Activated CD8-positive, alpha-beta memory T cell treated with anti-CD3 and anti-CD28 coated beads for 1 hour (primary cell): ENCODE measurements at places on chromosomes 7 and 10.

- DNase-seq: no peak
Measured at GRCh38 chr10:20265146-20265545, 448.9 kb downstream of the PLXDC2 start.

DNA sequence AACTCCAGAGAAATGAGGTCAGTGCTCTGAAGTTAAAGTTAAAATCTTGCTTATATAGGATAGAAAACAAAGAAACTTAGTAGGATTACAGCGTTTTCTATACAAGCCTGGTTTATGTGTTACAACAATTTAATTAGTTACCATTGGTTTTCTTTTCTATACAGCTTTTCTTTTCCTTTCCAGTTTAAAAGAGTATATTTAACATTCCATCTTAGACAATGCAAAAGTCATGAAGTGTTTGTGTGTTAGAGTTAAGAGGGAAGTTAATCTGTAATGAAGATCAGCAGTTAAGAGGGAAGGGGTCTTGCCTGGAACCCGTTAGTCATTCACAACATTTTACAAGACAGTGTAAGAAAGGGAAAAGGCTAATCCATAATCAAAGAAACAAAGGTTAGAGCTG is 338.3 kb downstream of the OTUD1 start:
- no peak for DNase-seq

DNA sequence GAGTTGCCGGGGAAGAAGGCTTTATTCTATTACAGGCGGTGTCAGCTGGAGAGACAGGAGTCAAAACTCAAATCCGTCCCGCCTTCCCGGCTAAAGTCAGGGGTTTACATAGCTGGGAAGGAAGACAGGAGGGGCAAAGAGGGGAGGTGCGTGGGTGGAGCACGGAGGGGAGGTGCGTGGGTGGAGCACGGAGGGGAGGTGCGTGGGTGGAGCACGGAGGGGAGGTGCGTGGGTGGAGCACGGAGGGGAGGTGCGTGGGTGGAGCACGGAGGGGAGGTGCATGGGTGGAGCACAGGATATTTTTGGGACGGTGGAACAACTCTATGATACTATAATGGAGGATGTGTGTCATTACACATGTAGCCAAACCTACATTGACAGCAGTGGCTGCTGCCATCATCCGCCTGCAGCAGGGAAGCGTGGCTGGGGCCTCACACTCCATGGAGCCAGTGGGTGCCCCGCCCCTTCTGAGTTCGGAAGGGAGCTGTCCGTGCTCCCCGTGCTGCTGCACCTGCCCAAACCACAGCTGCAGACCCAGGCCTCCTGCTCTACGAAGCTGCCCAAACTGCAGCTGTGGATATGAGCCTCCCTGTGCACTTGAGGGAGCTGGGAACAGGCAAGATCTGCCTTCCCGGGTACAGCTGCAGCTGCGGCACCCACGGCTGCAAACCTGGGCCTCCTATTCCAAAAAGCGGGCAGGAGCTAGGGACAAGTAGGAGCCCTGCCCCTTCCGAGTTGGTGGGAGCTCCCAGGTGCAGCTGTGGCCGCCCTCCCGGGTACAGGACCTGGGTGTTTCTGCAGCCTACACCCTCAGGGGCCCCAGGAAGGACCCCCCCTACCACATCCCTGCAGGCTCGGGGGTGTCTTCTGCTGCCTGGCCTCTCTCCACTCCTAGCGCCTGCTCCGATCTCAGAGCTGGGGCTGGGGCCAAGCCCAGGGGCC is 119.4 kb downstream of the DYNC2I1 start:
- no peak for DNase-seq

DNA sequence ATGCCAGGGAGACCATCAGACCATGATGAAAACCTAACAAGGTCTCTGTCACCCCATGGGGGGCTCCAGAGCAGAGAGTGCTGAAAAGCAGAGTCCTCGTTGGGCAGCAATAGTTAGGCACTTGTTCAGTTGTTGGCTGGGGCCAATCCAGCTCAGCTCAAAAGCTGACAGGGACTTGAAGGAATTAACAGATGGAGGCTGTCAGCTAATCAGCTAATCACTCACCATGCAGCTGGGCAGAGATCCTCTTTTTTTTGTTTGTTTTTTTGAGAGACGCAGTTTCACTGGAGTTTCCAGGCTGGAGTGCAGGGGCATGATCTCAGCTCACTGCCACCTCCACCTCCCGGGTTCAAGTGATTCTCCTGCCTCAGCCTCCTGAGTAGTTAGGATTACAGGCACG is 18.1 kb downstream of the CEP55 start:
- DNase-seq: no peak

DNA sequence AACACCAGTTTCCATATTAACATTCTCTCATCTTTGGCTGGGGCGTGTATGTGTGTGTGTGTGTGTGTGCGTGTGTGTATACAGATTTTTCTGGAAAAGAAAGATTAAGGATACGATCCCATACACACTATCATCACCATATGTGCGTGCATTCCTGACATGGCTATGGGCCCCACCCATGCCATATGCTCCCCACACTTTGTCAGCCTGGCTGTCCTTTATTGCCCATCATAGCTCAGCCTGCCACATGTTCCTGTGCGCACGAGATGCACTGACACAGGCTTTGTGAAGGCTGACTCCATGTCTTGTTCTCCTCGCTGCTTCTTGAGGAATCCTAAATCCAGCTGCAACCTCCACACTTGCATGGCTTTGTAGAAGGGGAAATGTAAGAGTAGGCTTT is 984.1 kb downstream of the LRMDA start:
- DNase-seq: no peak

- no peak for DNase-seq
Measured at GRCh38 chr7:66700633-66701131, 39.9 kb upstream of the RABGEF1 start.

GRCh38 chr10:35502692-35503091 is 102.4 kb upstream of the GJD4 start:
- DNase-seq: no peak

- DNase-seq: no peak
Measured at GRCh38 chr10:4195213-4195612, 410.2 kb upstream of the KLF6 start.

- no peak for DNase-seq
Measured at GRCh38 chr7:135510592-135511183, 786 bp upstream of the CNOT4 start.

DNA sequence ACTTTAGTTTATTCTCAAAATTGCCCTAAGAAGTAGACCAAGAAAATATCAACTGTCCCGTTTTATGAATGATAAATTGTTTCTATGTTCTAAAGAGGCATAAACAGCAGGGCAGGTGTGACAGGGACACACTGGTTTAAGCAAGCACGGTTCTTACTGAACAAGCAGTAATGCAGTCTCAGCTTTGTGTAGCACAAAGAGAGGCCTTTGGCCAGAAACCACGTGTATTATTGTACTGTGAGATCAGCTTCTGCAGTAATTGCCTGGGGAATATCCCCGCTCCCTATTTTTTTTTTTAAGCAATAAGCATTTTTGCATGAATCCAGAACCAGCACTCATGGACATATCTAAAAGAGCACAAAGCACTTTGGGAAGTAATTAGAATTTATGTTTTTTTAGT is 255.4 kb downstream of the WDR11 start:
- no peak for DNase-seq

- DNase-seq: no peak
Measured at GRCh38 chr10:32882076-32882475, 76.0 kb downstream of the ITGB1 start.

GRCh38 chr10:121721257-121721656 is 123.0 kb upstream of the FGFR2 start:
- DNase-seq: no peak

- no peak for DNase-seq
Measured at GRCh38 chr10:62175251-62175650, 93.4 kb downstream of the RTKN2 start.

DNA sequence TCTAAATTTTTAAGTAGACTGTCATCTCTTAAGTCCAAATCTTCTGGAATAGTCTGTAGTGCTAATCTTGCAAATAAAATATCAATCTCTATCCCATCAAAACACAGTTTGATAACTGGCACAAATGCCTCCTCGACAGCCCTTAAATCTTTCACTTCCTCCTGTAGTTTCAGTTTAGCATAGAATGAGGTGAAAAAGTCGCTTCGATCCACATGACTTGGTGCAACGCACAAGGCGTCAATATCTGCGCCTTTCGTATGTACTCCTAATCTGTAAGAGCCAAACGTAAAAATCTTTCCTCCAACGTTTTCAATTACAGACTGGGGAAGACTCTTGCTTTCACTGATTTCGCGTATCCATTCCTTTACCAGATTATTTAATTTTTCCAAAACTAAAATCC is 603 bp downstream of the PAPOLB start:
- DNase-seq: no peak
